ENCODE measurements at places on chromosomes 2 and 18.

DNA sequence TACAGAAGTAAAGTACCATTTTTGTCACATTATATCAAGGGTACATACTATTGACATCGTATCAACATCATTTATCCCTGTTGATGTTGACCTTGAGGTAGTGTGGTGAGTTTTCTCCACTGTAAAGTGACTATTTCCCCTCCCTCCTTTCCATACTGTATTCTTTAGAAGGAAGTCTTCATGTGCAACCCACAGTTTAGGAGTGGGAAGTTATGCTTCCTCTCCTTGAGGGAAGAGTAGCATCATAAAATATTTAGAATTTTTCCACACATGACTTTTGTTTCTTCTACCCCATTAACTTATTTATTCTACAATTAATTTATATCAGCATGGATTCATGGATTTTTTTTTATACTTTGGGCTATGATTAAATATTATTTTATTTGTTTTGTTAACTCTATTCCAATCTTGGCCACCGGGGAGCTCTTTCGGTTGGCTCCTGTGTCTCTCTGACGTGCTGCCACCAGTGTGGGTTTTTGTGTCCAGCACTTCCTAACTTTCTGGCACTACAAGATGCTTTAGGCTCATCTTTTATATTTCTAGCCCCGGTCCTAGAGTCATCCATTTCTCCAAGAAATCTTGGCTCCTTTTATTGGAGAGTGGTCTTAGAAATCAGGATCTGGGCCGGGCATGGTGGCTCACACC, 19.0 kb downstream of the AQP12B start:
- no peak for DNase-seq

- DNase-seq = peak; percentile 86
Measured at GRCh38 chr2:159290289-159290907, 3.9 kb upstream of the WDSUB1 start.

DNA sequence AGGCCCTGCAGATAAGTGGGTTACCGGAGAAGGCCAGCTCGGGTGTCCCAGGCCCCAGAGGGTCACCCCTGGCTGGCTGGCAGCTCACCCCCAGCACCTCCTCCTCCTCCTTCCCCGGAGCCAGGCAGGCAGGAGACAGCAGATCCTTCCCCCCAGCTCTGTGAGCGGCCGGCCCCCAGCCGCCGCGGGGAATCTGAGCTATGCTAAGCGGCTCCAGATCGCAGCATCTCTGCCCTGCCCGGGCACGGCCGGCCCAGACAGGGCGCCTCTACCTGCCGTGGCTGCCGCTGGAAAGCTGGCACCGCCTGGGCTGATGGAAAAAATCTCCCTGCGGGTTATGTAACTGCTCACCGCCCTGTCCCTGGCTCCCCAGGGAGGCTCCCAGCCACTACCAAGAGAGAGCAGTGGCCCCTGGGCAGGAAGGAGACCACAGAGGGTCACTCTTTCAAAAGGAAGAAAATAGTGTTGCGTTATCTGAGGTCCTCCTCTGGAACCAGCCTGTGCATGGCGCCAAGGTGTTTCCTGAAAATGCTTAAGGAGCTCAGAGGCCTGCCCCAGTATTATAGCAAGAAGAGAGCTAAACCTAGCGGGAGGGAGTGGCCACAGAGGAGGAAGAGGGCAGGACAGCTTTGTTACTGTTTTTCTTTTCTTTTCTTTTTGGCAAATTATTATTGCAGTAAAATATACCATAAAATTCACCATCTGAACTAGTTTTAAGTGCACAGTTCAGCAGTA, 179.0 kb downstream of the SMAD7 start:
- no peak for DNase-seq

- no peak for DNase-seq
Measured at GRCh38 chr2:163441603-163442002, 294.2 kb downstream of the FIGN start.

DNA sequence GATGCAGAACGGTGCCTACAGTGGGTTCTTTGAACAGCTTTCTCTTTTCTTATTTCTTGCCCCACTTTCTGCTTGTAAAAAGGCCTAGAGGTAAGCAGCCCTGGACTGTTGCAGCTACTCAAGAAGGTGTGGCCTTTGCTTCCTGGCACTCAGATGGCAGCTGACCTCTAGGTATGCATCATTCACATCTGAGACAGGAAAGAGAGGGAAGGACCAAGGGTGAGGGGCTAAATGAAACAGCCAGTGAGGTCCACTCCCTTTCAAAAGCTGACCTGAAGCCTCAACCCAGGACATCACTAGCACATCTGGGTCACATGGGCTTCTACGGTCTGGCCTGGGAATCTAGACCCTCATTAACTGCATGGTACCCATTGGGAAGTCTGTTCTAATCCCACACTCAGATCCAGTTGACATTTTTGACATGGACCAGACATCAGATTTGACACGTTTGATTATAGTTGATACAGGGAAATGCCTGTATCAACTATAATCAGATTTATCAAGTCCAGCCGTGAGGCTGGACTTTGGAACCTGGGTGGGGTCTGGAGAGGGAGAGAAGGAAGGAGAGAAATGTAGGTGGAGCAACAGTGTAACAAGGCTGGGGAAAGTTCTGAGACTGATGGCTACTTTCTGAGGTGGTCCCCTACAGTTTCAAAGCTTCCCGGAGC, 60.2 kb downstream of the E2F6 start:
- no peak for DNase-seq

GRCh38 chr2:197251576-197251975, 59.0 kb downstream of the ANKRD44 start:
- DNase-seq = no peak

- DNase-seq = no peak
Measured at GRCh38 chr2:235238537-235238936, 255.3 kb upstream of the AGAP1 start.

- DNase-seq = peak; percentile 57
Measured at GRCh38 chr2:219457784-219458369, 23.2 kb downstream of the SPEG start.

- DNase-seq = no peak
Measured at GRCh38 chr2:121825003-121825950, 69.8 kb downstream of the TSN start.
